ENCODE measurements at places on chromosomes 1 and 21. TPM values are rescaled to one million over a fixed set of nuclear protein-coding genes. Genes with fewer than 3 reads are reported as not detected.

- H3K4me1 ChIP-seq: peaks cover 21% of the 10 kb centered on the region
- peak overlapping the region; percentile 67 for H3K27ac ChIP-seq
- no peaks in the 10 kb centered on the region for H3K36me3 ChIP-seq
- DNase-seq: no peak
- no peaks in the 10 kb centered on the region for H3K27me3 ChIP-seq
Measured at GRCh38 chr1:44812822-44813543, 4.7 kb downstream of the BTBD19 start.

GRCh38 chr1:107277022-107277421 lies 136.2 kb downstream of the NTNG1 start:
- no peaks in the 10 kb centered on the region for H3K27me3 ChIP-seq
- H3K4me3 ChIP-seq: no peak overlapping the region
- no peaks in the 10 kb centered on the region for H3K4me1 ChIP-seq
- H3K27ac ChIP-seq: no peak overlapping the region
- H3K36me3 ChIP-seq: no peaks in the 10 kb centered on the region

DNA sequence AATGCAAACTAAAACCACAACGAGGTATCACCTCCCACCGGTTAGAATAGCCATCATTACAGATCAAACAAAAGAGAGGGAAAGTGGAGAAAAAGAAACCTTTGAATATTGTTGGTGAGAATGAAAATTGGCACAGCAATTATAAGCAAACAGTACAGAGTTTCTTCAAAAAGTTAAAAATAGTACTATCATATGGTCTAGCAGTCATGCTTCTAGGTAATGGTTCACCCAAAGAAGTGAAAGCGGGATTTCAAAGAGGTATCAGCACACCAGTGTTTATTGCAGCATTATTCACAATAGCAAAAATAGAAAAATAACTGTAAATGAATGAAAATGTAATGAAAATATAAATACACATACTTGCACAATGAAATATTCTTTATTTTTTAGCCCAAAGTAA lies 8.2 kb downstream of the OR2T10 start:
- H3K27ac ChIP-seq: no peak overlapping the region
- no peaks in the 10 kb centered on the region for H3K4me1 ChIP-seq
- no peak overlapping the region for H3K4me3 ChIP-seq
- no peaks in the 10 kb centered on the region for H3K36me3 ChIP-seq
- H3K27me3 ChIP-seq: no peaks in the 10 kb centered on the region
- no peak for DNase-seq

DNA sequence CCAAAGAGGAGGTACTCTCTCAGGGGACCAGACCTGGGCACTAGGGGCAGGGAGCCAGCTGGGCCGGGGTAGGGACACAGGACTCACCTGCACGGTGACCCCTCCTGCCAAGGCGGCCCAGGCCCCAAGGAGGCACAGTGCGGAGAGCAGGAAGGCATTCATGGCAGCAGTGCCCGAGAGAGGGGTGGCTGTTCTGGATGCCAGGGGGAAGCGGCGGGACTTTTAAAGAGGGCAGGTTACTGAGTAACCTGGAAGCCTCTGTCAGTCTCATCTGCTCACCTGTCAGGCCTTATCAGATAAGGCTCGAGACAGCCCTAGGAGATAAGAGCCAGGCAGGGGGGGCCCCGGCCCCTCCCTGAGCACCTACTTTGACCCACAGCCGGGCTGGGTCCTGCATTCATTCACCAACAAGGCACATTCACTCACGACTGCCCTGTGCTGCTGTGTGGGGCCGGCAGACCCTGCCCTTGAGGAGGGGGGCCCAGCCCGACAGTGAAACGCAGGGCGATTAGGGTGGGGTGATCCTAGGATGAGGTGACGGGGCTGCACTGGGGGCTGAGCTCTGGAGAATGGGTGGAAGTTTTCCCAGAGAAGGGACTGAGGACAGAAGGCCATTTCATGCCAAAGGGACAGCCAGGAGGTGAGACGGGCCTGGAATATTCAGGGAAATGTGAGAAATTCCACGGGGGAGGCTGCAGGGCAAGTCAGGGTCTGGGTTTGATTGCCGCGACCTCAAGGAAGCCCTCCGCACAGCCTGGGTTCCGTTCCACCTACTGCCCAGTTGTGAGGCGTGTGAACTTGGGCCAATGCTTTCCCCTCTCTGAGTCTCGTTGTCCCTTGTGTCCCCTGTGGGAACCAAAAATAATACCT lies at the start of gene GUCA2A:
Gene GUCA2A (minus strand): TSS at position 195 of the 870 bp plus-strand sequence. CDS start 33 bp downstream, at position 162.
- H3K27ac ChIP-seq: peak within 1 kb of the TSS; percentile 50
- H3K4me3 ChIP-seq: peak within 1 kb of the TSS; percentile 16
- no peaks in the 10 kb centered on the region for H3K36me3 ChIP-seq

DNA sequence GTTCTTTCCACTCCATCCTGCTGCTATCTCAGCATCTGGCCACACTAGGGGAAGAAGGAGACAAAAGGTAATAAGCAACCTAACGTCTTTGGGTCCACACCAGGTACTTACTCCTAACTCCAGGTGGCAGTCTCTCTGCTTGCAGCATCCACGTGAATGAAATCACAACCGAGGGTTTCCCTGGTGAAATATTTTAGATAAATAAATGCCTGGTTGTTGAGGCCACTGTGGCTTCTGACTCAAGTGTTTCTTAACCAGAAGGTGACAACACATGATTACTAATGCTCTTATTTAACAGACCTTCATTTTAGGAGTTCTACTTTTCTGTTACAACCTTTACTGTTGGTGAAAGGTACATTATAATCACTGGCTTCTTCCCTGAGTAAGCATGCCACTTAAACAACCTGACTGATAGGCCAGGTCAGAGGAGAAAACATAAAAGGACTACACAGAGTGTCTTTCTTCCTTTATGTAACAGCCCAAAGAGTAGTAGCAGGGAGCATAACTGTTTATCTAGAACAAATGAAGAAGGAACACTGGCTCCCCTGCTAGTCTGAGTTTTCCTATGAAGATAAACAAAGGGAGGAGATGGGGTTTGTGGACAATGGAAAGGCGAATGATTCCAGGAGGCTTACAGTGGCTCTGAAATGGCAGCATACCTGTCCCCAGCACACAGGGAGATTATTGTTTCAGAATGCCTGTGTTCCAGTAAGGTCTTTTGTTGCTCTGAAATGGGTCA lies 59.9 kb downstream of the SYT6 start:
- DNase-seq: no peak
- H3K36me3 ChIP-seq: no peaks in the 10 kb centered on the region
- H3K27ac ChIP-seq: no peak overlapping the region

GRCh38 chr1:99270646-99271045 lies 6.4 kb downstream of the PLPPR4 start:
- no peaks in the 10 kb centered on the region for H3K36me3 ChIP-seq
- no peaks in the 10 kb centered on the region for H3K27me3 ChIP-seq
- no peak for DNase-seq
- H3K4me1 ChIP-seq: no peaks in the 10 kb centered on the region
- H3K27ac ChIP-seq: no peak overlapping the region

- no peak overlapping the region for H3K4me3 ChIP-seq
- DNase-seq: peak; percentile 16
- no peaks in the 10 kb centered on the region for H3K27me3 ChIP-seq
- no peaks in the 10 kb centered on the region for H3K36me3 ChIP-seq
- peak overlapping the region; percentile 84 for H3K27ac ChIP-seq
Measured at GRCh38 chr1:42937141-42937696, 21.4 kb downstream of the SLC2A1 start.

- no peaks in the 10 kb centered on the region for H3K27me3 ChIP-seq
- H3K4me3 ChIP-seq: no peak overlapping the region
- H3K36me3 ChIP-seq: no peaks in the 10 kb centered on the region
- no peak for DNase-seq
Measured at GRCh38 chr1:184701816-184702215, 52.8 kb downstream of the EDEM3 start.

DNA sequence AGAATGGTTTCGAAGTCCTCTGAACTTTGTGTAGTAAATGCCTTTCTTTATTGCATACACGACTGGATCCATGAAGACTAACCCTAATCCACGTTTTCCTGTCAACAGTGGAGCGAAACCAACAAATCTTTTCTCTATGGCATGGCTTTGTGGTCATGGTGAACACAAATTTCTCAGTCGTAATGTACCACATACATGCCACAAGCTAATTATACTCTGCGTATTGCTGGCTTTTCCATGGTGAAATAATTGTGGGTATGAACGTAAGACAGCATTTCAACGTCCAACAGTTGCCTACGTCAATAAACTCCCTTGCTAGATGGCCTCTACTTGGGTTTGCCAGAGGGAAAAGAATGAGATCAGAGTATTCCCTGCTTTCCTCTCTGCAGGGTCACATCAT lies 27.5 kb downstream of the INTS7 start:
- no peaks in the 10 kb centered on the region for H3K36me3 ChIP-seq
- H3K4me1 ChIP-seq: no peaks in the 10 kb centered on the region
- no peaks in the 10 kb centered on the region for H3K27me3 ChIP-seq
- H3K4me3 ChIP-seq: no peak overlapping the region
- H3K27ac ChIP-seq: no peak overlapping the region
- no peak for DNase-seq

DNA sequence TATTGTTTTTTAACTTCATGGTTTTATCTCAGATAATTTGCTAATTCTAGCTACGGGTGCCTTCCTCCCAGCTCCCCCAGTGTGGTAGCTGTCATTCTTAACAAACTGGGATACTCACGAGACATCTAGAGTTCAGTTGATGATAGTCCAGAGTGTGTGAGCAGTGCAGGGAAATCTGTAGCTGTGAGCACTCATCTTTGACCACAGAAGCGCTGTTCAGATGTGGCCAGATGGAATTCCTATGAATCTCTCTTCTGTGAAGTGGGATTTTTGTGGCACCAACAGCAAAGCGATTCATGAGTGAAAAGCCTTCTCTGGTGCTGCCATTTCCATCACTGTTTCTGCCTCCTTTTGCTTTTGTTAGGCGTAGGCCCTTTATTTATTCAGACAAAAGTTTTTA lies 125.1 kb downstream of the NFIA start:
- H3K27ac ChIP-seq: no peak overlapping the region
- no peaks in the 10 kb centered on the region for H3K36me3 ChIP-seq
- no peaks in the 10 kb centered on the region for H3K4me1 ChIP-seq
- no peak overlapping the region for H3K4me3 ChIP-seq
- DNase-seq: no peak
- H3K27me3 ChIP-seq: no peaks in the 10 kb centered on the region

DNA sequence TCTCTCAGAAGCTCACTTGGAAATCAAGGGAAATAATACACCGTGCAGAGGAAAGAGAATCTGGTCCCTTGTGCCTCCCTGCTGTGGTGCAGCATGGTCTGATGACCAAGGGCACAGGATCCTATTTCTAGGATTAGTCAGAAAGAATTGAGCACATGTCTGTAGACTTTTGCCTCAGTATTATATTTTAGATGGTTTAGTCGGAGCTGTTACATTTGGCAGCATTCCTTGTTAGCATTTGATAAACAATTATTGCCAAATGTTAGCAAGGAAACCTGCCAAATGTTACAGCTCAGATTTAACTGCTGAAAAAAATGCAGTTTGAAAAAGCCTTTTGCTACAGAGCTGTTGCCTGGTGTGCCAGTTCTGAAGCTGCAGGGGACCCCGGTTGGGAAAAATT lies 183.5 kb upstream of the DPYD start:
- H3K4me3 ChIP-seq: no peak overlapping the region
- H3K36me3 ChIP-seq: no peaks in the 10 kb centered on the region
- no peak overlapping the region for H3K27ac ChIP-seq

DNA sequence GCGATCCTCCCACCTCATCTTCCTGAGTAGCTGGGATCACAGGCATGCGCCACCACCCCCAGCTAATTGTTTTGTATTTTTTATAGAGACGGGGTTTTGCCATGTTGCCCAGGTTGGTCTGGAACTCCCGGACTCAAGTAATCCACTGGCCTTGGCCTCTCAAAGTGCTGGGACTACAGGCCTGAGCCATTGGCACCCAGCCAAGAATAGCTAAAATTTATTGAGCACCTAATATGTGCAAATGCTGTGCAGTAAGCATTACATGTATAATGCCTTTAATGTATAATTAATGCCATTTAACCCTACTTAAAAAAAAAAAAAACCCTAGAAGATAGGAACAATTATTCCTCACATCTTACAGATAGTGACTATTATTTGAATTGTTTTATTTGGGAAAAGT lies 42.9 kb downstream of the ZNF691 start:
- H3K4me3 ChIP-seq: no peak overlapping the region
- DNase-seq: no peak
- H3K4me1 ChIP-seq: no peaks in the 10 kb centered on the region
- H3K36me3 ChIP-seq: no peaks in the 10 kb centered on the region
- H3K27me3 ChIP-seq: no peaks in the 10 kb centered on the region
- H3K27ac ChIP-seq: no peak overlapping the region

GRCh38 chr1:55718758-55719671 lies 503.9 kb upstream of the USP24 start:
- no peaks in the 10 kb centered on the region for H3K27me3 ChIP-seq
- DNase-seq: peak; percentile 31
- H3K4me1 ChIP-seq: no peaks in the 10 kb centered on the region
- H3K36me3 ChIP-seq: no peaks in the 10 kb centered on the region

GRCh38 chr1:236685205-236685916 lies 938 bp upstream of the ACTN2 start:
- H3K27me3 ChIP-seq: peaks cover 4% of the 10 kb centered on the region
- H3K4me1 ChIP-seq: peaks cover 4% of the 10 kb centered on the region
- H3K4me3 ChIP-seq: no peak overlapping the region

DNA sequence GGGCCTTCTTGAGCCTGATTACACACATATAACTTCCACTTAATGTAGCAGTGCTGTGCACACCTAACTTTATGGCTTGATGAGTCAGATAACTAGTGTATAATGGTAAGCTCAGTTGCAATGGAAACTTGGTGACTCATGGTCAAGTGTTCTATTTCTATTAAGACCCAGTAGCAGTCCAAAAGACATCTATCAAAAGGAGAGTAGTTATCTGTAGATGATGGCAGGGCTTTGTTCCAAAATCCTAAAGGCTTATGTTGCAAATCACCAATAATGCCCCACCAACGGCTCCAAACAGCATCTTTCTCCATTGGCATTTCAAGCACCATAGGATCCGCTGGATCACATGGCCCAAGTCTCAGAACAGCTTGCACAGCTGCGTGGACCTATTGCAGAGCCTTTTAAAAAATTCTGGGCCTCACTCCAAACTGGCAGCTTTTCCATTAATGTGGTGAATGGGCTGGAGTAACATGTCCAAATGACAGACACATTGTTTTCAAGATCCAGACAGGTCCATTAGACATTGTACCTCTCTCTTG lies 566.8 kb upstream of the USP24 start:
- no peaks in the 10 kb centered on the region for H3K36me3 ChIP-seq
- peak; percentile 22 for DNase-seq
- no peak overlapping the region for H3K27ac ChIP-seq
- H3K4me3 ChIP-seq: no peak overlapping the region
- no peaks in the 10 kb centered on the region for H3K27me3 ChIP-seq

Gene FHAD1
- 1.5 TPM for total RNA-seq

Gene IQGAP3
- total RNA-seq: 13.6 TPM

Gene ARHGEF16
- total RNA-seq: 77.3 TPM

Gene VCAM1
- total RNA-seq: 3.5 TPM

Gene OR2L3
- not detected for total RNA-seq

Gene BMP8A
- 1.1 TPM for total RNA-seq

Measured in colonic mucosa (tissue), 4 donors.